ENCODE measurements at places on chromosomes 3 and 15.

DNA sequence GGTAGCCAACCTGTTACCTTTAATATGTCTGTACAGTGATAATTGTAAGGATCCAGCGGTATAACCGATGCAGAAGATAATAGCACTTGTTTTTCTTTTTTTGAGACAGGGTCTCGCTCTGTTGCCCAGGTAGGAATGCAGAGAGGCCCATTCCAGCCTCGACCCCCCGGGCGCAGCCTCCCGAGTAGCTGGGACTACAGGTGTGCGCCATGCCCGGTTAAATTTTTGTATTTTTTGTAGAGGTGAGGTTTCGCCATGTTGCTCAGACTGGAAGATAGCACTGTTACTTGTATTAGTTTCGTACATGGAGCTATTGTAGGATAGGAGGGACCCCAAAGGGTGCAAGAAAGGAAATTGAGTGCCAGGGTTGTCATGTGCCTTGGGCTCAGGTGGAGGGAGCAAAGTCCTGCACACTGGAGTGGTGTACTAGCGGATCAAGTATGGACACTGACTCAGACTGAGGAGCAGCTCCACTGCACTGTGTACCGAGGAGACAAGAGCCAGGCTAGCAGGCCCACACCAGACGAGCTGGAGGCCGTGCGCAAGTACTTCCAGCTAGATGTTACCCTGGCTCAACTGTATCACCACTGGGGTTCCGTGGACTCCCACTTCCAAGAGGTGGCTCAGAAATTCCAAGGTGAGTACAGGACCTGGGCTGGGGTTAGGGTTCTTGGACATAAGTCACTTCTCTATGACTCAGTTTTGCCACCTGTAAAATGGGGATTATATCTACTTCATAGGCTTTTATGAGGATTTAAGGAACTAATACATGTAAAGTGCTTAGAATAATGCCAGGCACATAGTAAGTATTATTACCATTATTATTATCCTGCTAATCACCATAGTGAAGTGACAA lies 1.0 kb downstream of the OGG1 start:
- DNase-seq, result no peak

GRCh38 chr3:43542328-43543043 lies 79.3 kb downstream of the ANO10 start:
- no peak for DNase-seq

GRCh38 chr3:139421040-139421439 lies 31.6 kb upstream of the COPB2 start:
- DNase-seq, result no peak

- no peak for DNase-seq
These were observed 176.6 kb downstream of the XXYLT1 start for GRCh38 chr3:195094191-195094921.

GRCh38 chr3:190486908-190487607 lies 26.8 kb upstream of the IL1RAP start:
- DNase-seq, result no peak

DNA sequence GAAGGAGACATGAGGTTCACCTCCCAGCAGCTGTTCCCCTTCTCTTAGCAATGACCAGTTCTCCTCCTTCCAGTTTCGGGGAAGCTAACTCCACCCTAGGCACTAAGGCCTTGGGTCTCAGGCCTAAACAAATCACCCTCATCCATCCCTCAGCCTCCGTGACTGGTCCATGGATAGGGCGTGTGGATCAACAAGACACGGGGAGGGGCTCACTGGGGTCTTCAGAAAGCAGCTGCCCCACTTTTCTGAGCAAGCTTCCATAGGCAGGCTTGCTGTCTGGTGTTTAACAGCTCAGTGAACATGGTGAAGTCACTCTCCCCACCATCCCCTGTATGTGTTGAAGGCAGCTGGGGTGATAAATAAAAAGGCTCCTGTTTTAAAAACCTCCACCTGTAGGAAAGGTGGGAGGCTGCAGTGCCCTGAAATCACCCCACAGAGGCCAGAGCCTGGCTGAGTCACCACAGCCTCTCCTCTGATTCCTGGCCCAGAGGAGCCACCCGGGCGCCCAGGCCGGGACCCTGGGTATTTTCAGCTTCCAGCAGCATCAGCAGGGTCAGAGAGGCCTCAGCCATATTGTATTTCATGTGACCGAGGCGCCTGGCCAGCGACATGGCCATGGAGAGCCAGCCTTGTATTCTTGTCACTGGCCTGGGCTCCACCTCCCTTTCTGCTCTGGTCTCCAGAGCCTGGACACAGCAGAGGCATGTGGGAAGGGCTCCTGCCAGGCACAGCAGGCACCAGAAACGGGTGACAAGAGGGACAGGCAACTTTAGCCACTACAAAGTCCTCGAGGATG lies 60.3 kb upstream of the HERC1 start:
- DNase-seq, result no peak

- no peak for DNase-seq
These were observed 487.2 kb upstream of the BCHE start for GRCh38 chr3:166324401-166324800.

DNA sequence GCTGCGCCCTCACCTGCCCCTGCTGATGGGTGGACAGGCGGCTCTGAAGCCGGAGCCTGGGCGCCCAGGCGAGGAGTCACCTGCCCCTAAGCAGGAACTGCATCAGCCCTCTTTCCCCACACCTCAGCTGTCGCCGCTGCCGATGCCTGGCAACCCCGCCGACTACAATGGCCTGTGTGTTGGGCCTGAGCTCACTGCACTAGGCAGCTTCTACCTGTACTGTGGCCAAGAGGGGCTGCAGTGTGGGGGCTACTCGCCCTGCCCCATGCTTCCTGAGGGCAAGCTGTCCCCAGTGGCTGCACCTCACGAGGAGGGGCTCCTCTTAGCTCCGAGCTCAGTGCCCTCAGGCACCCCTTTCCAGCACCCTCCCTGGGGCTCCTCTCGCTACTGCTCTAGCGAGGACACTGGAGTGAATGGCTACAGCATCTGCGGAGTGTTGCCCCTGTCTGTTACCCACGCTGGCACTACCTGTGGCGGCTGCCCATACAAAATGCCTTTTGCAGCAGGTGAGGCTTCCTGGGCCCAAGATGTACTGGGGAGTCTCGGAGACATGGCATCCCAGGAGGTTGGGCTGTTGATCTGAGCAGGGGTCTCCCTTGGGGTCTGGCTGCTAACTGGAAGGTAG lies 11.3 kb upstream of the CHST14 start:
- DNase-seq, result no peak

DNA sequence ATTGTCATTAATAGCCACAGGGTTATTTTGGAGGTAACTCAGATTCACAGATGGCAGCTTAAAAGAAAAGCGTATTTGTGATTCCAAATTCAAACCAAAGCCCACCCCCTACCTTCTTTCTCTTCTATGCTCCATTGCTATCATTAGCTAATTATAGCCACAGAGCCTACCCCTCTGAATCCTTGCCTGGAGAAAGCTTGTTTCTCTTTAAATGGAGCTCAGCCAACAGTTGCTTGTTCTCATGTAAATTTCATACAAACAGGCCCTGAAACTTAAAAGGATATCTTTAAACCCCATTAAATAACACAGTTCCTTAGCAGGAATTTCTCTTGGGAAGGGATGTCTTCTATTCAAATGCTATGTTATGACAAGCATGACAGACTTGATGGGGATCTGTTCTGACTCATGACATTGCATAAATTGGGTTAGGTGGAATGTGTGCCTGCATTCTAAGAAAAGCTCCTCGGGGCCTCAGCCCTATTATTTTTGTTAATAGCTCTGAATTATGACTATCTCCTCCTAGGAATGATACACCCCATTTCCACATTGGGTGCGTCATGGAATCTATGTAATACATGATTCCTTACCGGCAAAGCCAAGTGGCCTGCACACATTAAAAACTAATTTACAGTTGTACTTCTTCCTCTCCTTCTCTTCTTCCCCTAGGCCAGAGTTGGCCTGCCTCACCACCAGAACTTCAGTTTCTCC lies 265.8 kb downstream of the TAFA4 start:
- DNase-seq, result no peak

DNA sequence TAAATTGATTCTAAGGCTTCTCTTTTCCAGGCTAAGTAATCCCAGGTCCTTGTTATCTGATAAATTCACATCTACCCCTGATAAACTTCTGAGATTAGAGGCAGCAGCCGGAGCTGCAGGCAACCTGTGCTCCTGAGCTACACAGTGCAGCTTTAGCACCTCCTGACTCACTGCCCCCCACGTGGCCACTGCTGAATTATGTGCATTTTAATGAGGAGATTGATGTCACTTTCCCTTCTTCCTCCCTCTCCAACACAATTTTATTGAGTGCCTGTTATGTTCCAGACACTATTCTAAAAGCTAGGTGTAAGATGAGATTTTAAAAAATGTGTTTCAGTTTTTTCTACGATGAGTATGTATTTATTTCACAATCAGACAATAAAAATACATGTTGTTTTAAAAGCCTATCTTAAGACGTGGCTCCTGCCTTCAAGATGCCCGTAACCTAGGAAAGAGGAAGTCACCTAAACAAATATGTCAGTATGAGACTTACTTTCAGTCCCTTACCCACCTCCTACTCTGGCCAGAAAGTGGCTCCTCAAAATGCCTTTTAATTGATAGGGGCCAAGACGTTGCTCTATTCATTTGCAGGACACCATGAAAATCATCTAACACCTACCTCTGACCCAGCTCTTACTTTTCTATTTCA lies 161.5 kb upstream of the PFN2 start:
- peak; percentile 23 for DNase-seq

GRCh38 chr3:133040696-133041523 lies 2.7 kb downstream of the TMEM108 start:
- peak; percentile 80 for DNase-seq

GRCh38 chr3:127259882-127260281 lies 28.0 kb downstream of the PRR20G start:
- no peak for DNase-seq

- DNase-seq, result no peak
These were observed 113.5 kb downstream of the GHSR start for GRCh38 chr3:172334671-172335207.

- DNase-seq, result peak; percentile 23
These were observed 25.0 kb downstream of the MEX3B start for GRCh38 chr15:82020625-82021394.

- DNase-seq, result no peak
These were observed 272.2 kb upstream of the NR2F2 start for GRCh38 chr15:96058103-96058851.

GRCh38 chr3:61774279-61774890 lies 213.0 kb downstream of the PTPRG start:
- no peak for DNase-seq

GRCh38 chr3:71692139-71692538 lies 33.1 kb downstream of the EIF4E3 start:
- no peak for DNase-seq

DNA sequence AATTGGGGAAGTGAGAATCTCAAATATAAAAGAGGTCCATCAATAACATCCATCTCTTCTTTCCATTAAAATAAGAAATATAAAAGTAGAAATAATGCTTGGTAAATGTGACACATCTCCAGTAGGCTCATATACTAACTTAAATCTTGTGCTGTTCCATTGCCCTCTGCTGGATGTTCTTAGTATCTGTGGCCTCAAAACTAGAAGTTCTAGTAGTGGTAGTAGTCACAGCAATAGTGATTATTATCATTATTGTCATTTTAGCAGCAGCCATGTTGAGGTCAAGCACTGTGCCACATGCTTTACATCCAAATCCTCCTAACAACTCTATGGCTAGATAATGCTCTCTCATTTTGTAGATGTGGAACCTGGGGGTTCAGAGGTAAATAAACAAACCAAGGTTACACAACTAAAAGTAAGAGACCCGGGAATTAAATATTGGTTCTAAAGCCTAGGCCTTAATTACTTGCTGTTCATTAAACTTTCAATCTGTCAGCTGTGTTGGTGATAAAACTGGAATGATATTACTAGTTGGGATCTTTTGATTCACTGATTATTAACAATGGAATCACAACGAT lies 20.2 kb upstream of the BTLA start:
- DNase-seq, result peak; percentile 75

GRCh38 chr15:91946581-91947292 lies 93.2 kb downstream of the SLCO3A1 start:
- DNase-seq, result no peak

GRCh38 chr15:66862940-66863335 lies 160.9 kb downstream of the SMAD6 start:
- peak; percentile 81 for DNase-seq

DNA sequence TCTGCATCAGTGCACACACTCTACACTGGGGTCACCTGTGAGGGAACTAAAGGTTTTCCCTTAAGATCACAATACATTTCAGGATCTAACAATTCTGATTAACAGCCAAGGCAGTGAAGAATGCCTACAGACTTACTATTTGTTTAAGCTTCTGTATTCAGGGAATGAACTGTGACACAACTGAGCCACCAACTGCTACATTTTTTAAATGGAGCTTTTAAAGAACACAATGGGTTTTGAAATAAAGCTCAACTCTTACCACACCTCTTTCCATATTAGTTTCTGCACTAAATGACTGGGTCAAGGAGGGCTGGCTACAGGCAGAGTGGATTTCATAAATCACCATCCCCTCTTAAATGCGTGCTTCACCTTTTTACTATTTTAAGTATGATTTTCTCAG lies 100.2 kb downstream of the TMCC1 start:
- peak; percentile 32 for DNase-seq

DNA sequence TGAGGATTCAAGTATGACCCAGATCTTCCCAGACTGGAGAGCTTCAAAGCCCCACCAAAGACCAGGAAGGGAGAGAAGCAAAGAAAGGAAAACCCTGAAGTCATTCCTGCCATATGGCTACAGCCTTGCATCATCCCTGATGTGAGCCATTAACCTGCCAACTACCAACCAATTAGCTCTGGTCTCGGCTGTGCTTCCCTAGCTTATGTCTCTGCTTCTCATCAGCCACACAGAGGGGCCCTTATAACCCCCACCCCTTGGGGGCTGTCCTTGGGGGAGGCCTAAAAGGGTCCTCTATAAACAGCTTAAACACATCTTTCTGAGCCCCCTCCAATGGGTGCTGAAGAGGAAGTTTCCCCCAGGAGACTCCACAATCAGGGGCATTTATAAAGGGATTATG lies 52.8 kb downstream of the NOX5 start:
- no peak for DNase-seq

GRCh38 chr15:75861750-75862402 lies 18.6 kb downstream of the UBE2Q2 start:
- DNase-seq, result peak; percentile 28

DNA sequence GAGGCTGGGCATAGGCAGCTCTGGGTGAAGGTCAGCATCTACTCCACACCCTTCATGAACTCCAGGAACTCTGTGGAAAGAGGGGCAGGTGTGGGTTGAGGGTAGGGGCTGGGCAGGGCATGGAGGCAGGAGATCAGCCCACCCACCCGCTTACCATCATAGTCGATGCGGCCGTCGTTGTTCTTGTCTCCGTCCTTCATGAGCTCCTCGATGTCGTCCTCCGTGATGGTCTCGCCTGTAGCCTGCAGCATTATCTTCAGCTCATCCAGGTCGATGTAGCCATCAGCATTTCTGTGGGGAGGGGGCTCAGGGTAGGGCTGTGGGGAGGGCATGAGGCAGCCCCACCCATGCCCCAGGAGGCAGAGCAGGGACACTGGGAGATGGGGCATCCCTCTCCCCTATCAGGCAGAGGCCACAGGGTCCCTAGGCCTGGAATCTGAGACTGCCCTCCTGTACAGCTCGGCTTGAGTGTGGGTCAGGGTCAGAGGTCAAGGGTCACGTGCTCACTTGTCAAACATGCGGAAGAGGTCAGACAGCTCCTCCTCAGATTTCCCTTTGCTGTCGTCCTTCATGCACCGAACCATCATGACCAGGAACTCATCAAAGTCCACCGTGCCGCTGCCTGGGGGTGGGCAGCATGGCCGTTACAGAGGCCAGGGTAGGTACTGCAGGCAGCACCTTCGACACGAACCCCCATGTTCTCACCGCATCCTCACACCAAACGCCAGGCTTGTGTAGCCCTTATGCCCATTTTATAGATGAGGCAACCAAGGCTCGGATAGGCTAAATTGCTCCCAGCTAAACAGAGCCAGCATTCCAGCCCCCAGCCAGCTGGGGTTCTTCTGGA lies 2.4 kb downstream of the TNNC1 start:
- no peak for DNase-seq
